ENCODE measurements at places on chromosomes 16 and 17.

- no peak for DNase-seq
These were observed 12.4 kb downstream of the MLYCD start for GRCh38 chr16:83911290-83911689.

- DNase-seq = no peak
These were observed 6.7 kb downstream of the KRTAP1-5 start for GRCh38 chr17:41020336-41020735.

DNA sequence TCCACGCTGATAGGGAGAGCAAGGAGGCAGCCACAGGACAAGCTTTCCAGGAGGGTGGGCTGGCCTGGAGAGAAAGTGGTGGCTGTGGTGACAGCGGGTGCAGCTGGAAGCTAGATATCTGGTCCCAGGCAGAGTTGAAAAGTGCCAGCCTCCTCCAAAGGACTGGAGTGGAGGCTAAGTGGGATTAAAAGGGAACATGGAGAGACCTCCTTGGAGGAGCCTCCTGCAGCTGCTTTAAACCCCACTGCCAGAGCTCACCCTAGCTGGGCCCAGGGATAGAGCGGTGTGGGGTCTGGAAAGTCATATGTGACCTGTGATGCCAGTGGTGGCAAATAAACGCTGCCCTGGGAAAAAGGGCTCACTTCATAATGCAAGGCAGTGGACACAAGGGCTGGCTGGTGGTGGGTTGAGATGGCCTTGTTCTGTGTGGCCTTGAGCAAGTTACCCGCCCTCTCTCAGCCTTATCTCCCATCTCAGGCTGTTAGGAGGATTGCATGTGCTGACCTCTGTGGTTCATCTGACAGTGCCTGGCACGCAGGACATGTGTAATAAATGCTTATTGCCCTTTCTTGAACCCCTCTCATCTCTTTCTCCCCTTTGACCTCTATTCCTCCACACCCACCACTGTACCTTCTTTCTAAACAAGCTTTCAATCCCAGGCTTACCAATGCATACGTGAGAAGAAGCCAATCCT, 61.0 kb upstream of the LGALS9 start:
- no peak for DNase-seq

GRCh38 chr16:55435387-55435786, 43.6 kb upstream of the MMP2 start:
- no peak for DNase-seq

DNA sequence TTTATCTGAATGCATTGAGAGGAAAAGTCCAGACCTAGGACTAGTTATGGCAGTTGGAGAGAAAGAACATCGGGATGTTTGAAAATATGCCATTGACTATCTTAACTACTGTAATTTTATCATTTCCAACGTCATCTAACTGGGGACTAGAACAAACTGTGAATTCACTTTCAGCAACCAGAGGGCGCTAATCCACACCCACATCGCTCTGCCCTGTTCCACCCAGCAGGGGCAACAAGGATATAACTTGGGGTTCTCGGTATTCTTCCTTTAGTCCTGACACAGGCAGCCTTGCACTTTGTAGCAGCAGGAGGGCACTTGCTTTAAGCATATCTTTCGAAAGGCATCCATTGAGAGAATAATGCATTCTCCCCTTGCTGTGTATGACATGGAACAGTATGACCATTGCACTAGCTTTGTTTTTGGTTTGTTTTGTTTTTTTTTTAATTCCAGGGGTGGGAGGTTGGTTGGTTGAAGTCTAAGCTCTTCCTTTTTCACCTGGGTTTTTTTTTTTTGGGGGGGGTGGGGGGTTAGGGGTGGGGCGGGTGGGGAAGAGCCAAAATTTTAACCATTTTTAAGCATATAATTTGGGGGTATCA, 31.5 kb downstream of the SIAH1 start:
- DNase-seq = peak; percentile 82

GRCh38 chr16:68377667-68378393, 67.0 kb downstream of the PRMT7 start:
- no peak for DNase-seq

DNA sequence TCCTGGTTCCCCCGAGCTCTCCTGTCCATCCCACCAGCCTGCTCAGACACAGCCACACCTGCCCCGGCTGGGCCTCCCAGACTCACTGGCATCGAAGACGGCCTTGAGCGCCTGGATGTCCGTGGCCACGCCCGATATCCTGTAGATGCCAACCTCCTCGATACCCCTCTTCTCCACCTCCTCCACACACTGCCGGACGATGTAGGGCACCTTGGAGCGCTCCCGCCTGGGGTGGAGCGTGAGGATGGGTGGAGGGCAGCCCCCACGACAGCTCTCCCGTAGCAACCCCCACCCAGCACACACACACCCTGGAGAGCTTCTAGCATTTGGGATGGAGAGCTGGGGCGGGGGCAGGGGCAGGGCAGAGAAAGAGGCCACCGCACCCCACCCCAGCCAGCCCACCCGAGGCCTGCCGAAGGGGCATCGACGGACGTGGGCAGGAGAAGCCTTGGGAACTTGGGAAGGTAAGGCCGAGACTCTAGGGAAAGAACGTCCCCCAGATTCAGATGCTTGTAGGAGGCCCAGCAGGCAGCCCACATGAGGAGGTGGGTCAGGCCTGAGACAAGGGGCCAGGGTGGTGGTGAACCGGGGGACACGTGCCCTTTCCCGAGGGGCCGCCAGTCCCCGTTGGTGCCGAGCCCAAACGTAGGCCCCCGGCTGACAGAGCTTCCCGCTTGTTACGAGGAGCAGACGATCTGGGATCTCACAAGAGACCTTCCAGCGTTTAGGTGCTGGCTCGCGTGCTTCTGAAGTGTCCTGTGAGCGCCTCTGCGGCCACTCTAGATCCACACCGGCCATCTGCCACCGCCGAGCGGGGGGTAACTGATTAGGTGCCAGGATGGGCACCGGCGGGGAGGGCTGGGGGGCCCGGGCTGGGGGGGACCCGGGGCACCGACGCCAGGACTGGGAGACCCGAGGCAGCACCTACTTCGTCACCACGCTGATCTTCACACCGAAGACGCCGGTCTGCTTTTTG, 15.1 kb downstream of the TIMM22 start:
- no peak for DNase-seq

DNA sequence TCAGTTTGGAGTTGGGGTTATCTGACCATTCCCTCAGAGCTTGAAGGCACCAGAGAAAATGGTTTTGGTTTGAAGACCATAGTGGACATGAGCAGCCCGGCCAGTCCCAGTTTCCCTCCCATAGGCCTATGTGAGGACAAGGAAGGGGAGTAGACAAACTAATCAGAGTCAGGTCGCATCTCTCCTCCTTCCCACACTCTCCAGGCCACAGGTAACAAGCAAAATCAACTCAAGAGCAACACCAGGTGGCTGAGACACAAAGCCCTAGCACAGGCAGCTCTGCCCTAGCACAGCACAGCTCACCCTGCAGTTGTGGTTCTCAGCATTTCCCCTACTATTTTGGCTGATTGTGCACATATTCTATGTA, 7.2 kb downstream of the SUPT4H1 start:
- DNase-seq = no peak

DNA sequence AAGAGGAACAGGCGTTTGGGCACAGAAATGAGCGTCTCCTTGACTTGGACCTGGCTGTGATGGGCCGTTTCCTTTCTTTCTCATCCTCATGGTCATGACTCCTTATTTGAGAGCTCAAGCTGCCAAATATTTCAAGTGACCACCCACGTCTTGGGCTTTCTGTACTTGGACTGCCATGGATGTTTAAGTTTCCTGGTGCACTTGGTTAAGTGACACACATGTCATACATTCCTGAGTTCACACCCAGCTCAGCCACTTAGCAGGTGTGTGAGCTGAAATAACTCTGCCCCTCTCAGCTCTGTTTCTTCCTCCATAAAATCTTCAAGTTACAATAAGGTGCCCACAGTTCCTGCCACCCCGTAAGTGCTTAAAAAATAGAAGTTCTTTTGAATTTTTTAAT, 114.5 kb downstream of the CLEC16A start:
- DNase-seq = no peak

GRCh38 chr16:65816556-65816955, 549.9 kb upstream of the CDH5 start:
- no peak for DNase-seq

- no peak for DNase-seq
These were observed 26.6 kb downstream of the LIG3 start for GRCh38 chr17:35006961-35007360.

DNA sequence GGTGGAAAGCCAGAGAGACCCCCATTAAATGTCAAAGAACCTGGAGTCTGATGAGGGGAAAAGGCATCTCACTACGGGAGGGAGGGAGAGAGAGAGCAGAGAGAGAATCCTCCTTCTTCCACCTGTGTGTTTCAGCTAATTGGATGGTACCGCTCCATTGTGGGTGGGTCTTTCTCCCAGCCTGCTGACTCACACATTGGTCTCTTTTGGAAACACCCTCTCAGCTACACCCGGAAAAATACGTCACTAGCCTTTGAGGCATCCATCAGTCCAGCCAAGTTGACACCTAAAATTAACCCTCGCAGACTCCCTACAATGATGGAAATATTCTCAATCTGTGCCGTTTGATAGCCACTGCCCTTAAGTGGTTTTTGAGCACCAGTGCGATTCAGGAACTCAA, 100.4 kb downstream of the ELAC2 start:
- DNase-seq = no peak

All from suppressor macrophage treated with lipopolysaccharide for 4 hours (primary cell).